C1 segment of cervical spinal cord (tissue), 14 donors: ENCODE measurements at places on chromosomes 7 and 10.

- DNase-seq: no peak
Observed at GRCh38 chr7:17936321-17936720, 4.0 kb downstream of the SNX13 start.

- DNase-seq: no peak
Observed at GRCh38 chr7:156943091-156944041, 6.1 kb upstream of the NOM1 start.

DNA sequence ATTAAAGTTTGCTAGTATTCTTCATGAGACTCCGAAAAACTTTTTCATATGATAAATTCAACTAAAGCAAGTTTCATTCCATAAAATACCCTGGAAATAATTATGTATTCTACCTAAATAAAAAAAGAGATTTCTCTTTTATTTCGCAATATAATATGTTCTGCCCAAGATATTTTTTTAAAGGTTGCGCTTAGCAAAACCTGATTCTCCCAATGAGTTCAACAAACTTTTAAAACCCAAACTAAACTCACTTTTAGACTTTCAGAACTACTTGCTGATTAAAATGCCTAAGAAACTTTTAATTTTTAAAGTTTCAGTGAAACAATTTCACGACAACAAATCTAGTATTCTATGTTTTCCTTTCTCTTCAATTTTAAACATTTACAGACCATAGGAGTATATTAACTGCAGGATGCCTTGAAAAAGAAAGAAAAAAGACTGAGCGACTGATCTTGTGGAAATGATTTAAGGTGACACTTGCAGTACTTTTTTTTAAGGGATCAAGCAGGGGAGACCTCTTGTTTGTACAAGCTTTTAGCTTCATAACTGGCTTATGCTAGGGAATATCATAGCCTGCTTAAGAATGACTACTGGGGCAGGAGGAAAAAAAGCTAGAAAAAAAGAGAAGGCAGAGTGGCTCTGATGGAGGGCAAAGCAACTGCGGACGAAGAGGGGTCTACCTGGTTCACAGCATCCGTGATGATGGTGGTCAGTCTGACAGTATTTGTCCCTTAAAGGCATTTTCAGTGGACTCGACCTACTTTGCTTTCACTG lies 1.5 kb downstream of the ZNF800 start:
- no peak for DNase-seq

- DNase-seq: no peak
Observed at GRCh38 chr7:133165529-133165928, 83.6 kb upstream of the CHCHD3 start.

GRCh38 chr10:49593564-49593875 lies 16.6 kb upstream of the SLC18A3 start:
- no peak for DNase-seq

GRCh38 chr7:46982928-46983327 lies 599.0 kb downstream of the TNS3 start:
- no peak for DNase-seq

GRCh38 chr10:79068562-79069324 lies at the start of gene ZMIZ1:
Gene ZMIZ1 (plus strand): TSS chr10:79068966. CDS start chr10:79201633, 132,667 bp downstream.
- DNase-seq: peak; percentile 89

GRCh38 chr7:148698007-148698396 lies 701 bp upstream of the CUL1 start:
- DNase-seq: no peak

DNA sequence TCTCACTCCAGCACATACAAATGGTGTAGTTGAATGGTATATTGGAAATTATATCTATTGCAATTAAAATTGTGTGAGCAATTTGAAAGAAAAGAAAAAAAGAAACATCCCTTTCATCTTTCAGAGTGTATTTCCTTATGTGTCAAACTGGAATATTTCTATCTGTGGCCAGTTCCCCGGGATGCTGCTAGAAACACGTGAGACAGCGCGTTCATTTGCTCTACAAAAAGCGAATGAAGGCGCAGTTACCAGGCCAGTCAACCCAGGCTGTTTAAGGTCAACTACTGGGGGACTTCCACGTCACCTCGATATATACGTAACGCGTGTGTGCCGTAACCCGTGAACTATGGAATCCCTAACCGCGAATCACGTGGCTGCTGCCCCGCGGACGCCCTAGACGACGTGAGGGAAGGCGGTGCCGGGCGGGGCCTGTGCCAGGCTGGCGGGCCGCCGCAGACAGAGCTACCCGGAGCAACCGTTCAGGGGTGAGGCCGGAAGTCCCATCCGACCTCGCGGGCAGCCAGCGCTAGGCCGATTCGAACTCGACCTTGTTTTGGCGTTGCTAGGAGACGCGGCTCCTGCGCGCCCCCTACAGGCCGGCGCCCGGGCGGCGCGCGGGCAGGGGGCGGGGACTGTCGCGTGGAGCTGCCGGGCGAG lies 1.1 kb upstream of the ARL4A start:
- peak; percentile 79 for DNase-seq

DNA sequence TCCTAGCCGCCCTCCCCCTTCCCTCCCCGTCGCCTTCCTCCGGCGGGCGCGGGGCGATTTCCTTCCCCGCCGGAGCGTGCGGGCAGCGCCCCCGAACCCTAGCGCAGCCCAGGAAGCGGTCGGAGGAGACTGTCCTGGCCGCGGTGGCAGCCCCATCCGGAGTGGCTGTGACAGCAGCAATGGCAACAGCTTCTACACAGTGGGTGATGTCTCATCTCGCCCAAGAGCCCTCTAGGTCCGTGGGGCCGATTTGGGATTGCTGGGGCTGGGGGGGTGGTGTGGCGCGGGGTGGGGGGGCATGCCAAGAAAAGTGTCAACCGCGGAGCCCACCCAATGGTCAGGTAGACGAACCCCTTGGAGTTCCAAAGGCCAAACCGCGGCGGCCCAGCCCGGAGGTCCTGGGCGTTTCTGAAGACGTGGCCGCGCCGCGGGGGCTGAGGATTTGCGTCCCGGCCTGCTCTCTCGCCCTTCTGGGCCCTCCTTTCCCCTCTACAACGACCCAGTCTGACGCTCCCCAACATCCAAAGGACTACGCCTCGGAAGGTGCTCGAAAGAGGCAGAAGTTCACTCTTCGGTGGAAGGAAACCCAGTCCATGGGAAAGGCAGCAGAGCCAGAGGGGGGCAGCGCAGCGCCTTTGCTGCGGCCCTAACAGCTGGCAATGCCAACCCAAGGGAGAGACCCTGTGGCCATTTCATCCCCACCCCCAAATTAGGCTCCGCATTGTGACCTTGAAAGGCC lies 603 bp upstream of the TWIST1 start:
- no peak for DNase-seq

GRCh38 chr10:49689882-49690510 lies 10.5 kb downstream of the C10orf53 start:
- DNase-seq: no peak

DNA sequence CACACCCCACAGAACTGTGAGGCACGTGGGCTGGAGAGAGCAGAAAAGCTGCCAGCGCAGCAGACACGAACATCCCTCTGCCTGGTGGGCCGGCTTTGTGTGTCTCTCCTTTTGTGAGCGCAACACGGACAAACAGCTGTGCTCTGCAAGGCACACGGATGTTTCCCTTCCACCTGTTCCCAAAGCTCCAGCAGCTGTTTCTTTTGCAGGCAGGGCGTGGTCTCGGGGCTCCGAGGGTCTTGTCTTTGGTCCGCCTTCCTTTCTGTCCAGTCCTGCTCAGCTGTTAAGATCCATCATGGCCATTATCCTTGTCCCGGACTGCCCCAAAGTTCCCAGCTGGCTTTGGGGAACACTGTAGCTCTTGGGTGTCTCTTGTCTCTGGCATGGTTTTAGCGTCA lies 32.7 kb upstream of the SH2B2 start:
- DNase-seq: no peak

DNA sequence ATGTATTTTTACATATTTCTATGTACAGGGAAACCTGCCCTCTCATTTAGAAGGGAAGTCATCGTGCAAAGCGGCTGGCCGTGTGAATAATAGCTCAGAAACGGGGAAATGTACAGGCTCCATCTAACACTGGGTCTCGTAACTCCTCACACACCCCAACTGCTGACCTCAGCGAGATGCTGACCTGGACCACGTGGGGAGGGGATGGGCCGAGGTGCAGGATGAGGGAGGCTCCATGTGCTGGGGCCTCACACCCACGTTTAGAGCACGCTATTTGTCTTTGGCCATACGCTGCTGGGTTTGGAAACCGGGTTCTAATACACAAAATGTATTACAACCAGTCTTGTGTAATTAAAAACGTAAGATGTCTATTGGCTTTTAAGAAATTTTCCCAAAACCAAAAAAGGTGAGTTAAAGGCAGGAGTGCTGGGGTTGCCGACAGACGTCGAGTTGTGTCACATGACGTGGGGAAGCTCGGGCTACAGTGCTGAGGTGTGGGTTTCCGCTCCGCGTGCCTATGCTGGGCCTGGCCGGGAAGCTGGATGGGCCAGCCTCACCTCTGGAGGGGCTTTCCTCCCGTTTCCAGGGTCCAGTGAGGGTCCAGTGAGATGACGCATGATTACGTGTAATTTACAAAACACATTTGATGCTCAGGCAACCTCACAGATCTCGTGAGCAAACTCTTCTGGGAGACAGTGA lies 215.6 kb downstream of the DNAJB6 start:
- DNase-seq: no peak
